Astrocyte of the cerebellum (primary cell): ENCODE measurements at places on chromosomes 6 and 20.

GRCh38 chr6:11043961-11044711, at the start of gene ELOVL2:
ELOVL2 (minus strand) TSS chr6:11044305; CDS start chr6:11044230, 75 bp downstream.
- DNase-seq: no peak

GRCh38 chr20:24439737-24440387, 29.6 kb upstream of the SYNDIG1 start:
- DNase-seq: no peak

GRCh38 chr20:7389216-7389615, 551.0 kb downstream of the HAO1 start:
- no peak for DNase-seq

DNA sequence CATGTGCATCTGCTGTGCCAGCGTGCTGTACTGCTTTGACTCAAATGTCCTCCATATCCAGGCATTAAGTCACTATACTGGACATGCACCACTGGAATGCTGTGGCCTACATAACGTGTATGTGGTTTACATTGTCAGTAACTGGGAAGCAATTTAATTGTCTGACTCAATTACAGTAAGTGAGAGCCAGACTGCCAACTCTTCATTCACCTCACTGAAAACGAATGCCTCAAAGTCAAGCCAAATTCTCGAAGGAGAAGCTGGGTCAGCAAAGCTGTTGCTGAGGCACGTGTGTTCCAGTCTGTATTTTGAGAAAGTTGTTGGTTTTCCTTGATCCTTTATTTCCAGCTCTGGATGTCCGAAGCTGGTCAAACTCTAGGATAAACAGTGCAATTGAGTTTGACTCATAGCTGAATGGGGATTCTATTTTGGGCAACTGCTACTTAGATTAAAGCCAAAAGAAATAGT, 534.3 kb downstream of the COL12A1 start:
- peak; percentile 95 for DNase-seq

- DNase-seq: no peak
These were observed 98.7 kb downstream of the COL21A1 start for GRCh38 chr6:56148488-56149186.

- DNase-seq: no peak
These were observed 215.1 kb upstream of the TBX18 start for GRCh38 chr6:84979541-84979940.

DNA sequence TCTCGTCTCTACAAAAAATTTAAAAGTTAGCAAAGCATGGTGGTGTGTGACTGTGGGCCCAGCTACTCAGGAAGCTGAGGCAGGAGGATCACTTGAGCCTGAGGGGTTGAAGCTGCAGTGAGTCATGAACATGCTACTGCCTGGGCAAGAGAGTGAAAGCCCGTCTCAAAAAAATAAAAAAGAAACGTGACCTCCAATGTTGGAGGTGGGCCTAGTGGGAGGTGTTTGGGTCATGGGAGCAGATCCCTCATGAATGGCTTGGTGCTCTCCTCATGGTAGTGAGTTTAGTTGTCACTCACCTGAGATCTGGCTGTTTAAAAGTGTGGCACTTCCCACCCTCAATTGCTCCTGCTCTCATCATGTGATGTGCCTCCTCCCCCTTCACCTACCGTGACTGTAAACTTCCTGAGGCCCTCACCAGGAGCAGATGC, 24.3 kb downstream of the RBL1 start:
- no peak for DNase-seq

DNA sequence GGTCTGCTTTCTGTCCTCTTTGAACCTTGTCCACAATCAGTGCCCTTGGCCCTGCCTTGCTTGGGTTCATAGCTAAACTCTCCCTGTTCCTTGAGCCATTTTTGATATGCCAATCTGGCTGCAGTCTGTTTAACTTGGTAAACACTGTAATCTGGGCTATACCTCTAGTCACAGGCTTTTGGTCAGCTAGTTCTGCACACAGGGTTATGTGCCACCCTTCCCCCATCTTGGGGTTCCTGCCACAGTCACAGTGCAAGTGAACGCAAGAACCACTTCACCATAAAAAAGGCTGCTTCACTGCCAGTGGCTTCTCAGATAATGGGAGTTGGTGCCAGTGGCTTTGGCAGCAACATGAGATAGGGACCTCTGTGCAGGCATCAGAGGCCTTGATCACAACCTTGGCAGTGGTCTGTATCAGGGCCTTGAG, 10.9 kb upstream of the ATRN start:
- no peak for DNase-seq

GRCh38 chr6:154428897-154429296, 72.3 kb upstream of the IPCEF1 start:
- DNase-seq: no peak

GRCh38 chr6:149216459-149216858, 101.1 kb upstream of the TAB2 start:
- no peak for DNase-seq

GRCh38 chr6:25629198-25629576, 22.8 kb upstream of the SCGN start:
- no peak for DNase-seq

- DNase-seq: no peak
These were observed 19.9 kb downstream of the GLYATL3 start for GRCh38 chr6:49519660-49520059.

DNA sequence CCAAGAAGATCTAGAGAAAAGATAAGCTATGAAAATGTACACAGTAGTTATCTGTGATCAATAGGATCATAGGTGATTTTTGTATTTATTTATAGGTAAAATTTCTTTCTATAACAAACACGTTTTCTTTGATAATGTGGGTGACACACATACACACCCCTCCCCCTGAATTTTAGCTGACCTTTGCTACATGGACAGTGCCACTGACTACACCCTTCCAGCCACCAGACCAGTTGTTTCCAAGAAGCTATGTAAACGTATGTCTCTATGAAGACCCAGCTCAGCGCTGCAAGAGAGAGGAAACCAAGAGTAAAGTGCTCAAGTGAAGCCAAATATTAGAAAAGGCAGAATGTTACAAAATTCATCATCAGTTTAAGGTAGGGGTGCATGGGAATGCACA, 16.3 kb downstream of the MOCS1 start:
- no peak for DNase-seq

DNA sequence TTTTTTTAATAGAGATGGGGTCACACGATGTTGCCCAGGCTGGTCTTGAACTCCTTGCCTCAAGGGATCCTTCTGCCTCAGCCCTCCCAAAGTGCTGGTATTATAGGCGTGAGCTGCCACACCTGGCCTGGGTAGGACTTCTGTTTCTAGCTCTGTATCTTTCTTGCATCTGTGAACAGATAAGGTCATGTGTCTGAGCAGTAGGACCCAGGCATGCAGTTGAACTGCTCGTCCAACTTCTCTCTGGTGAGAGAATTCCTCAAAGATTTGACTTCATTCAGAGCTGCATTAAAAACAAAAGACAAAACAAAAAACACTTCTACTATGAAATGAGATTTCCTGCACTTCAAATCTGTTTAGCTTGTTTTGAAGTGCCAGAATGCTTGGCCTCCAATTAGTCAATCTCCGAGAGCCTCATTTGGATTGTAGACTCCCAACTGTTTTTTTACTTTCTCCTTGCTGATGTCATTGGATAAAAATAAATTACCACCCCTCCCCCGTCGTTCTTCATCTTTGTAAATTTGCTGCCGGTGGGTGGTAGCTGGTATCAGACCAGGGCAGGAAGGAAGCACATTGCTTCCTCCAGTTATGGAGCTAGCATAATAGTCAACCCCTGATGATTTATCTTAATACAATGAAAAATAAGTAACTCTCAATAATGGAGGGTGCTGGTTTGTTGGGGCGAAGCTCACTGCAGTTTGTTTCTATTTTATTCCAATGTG, 17.6 kb downstream of the CD109 start:
- DNase-seq: no peak

- no peak for DNase-seq
These were observed 20.6 kb downstream of the CDC5L start for GRCh38 chr6:44407951-44408670.

DNA sequence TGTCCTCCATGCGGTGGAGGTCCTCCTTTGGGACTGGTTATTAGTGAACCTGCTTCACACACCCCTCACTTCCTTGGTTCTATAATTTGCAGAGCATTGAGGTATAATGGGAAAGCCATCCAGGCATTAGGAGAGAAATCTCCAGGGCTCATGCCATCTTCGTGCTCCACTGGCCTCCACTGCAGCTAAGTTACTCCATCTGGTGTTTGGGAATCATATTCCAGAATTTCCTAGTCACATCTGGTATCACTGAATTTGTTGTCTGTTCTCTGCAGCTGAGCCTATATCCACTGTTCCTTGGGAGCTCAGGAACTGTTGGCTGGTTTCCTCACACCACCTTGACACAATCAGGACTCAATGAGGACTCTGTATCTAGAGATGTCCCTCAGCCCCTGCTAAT, 173.0 kb upstream of the TSHZ2 start:
- DNase-seq: no peak

DNA sequence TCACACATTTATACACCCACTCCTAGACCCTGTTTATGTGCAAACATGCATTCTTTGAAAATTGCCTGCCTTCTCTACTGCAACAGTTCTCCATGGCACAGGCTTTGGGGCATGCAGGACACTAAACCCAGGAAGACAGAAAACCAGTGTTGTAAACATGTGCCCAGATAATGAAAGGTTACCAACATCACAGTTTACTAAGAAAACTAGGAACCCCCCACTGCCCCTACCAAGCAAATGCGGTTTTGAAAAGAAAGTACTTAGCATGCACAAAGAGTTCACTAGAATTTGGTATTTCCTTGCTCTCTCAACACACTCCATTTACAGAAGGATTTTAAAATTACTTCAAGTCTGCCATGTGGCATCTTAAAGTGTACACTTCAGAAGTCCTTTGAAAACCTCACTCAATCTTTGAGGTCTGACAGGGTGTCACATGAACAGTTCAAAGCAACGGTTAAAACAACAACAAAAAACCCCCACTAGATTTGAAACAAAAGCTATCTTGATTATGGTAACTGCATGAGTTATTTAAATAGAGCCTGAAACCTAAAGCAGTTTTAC, 245.0 kb downstream of the GMPR start:
- no peak for DNase-seq

DNA sequence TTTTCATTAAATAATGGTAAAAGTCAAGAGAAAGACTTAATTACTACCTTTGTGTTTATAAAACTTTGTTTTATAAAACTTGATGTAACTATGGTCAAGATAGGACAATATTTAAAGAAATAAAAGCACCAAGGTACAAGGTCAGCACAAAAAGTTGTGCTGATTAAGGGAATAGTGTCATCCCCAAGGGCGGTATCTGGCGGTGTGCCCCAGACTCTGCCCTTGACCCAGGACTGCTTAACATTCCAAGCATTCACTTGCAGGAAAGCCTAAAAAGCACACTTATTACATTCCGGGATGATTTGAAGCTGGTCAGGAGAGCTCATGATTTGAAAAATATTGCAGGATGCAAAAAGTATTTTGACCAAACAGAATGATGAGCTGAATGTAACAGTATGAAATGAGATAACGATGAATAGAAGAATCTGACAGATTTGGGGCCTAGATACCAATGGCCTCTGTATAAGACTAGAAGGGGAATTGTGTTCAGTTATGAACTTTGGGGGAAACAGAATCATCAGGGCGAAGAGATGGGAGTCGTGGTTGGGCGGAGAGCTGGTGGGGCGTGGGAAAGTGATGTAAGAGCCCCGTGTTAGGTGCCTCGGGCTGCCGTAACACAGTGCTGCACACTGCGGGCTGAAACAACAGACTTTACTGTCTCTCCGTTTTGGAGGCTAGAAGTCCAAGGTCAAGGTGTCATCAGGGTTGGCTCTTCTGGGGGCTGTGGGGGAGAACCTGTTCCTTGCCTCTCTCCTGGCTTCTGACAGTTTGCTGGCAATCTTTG, 77.2 kb downstream of the CDC5L start:
- no peak for DNase-seq

DNA sequence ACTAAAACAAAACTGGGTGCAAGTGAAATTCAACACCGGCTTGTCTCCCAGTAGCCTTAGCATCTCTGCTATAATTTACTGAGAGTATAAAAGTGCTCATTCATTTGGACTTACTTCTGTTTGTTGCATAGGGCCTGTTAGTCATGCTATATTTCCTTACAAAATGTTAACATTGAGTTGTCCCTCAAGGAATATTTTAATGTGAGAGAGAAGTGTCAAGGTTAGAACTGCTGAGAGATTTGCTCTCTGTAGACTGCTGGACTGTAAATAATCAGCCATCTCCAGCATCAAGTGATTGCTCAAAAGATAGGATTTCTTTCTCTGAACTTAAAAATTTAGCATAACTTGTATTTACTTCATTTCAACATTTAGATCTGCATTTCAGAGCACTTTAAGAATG, 328.5 kb upstream of the AGPAT4 start:
- no peak for DNase-seq

DNA sequence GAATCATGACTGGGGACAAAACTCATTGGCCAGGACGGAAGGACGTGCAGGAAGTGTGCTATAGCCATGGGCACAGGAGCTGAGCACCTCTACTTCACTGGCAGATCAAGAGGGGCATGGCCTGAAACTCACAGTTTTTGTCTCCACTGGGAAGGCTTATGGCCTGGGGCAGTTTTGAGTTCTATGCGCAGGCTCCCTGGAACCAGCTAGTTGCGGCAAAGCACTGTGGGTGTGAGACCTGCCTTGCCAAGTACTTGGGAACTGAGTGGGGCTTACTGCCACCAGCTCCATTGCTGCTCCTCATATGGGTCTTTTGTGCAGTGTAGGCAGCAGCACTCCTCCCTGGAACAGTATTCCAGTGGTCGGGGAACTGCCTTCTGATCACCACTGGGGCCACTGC, 282.6 kb upstream of the EYS start:
- no peak for DNase-seq

DNA sequence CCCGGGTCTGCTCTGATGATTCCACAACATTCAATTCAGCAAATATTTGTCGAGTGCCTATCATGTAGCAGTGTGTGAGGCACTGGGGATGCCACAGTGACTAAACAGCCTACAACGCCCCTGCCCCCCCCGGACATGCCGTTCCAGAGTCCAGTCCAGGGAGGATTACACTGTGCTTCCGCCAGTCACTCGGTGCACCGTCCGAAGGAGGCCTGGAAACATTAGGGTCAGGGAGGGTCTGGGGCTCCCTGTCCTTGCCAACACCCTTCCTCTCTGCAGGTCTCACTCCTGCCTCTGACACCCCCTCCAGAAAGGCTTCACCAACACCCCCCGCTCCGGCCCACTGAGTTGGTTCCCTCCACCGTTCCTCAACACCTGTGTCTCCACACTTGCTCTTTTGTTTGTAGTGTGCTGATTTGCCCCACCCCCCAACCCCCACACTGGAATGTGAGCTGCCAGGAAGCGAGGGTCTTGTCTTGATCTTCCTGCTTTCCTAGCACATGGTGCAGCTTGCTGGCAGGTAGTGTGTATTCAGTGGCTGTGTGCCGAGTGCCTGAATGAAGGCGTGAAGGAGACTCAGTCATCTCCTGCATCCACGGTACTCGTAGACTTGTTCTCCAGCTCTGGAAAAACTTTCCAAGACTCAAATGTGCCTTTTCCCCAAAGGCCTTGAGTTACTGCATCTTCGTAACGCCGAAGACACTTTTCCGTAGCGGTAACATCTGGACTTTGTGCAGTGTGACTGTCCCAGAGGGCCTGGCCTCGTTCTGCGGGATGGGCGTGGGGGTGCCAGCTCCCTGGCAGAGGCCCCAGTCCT, 150.4 kb downstream of the ZDHHC14 start:
- no peak for DNase-seq

DNA sequence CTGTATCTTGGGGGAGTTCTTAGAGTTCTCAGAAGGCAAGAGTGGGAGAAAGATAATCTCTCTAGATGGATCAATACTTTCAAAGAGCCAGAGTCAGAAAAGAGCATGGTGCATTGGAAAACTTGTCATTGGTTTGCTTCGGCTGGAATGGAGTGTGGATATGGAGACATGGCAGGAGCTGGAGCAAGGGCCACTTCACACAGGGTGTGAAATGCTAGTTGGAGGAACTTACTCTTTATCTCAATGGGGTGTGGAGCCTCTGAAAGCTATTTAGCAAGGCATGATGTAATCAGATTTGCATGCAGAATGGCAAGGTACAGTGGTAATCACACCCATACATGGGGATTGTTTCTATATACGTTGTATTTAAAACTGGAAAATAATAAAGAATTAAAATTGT, 31.5 kb upstream of the PAQR8 start:
- no peak for DNase-seq
